ENCODE measurements at places on chromosomes 7 and 10.

- no peak for DNase-seq
Observed at GRCh38 chr10:58647376-58648112, 134.9 kb downstream of the BICC1 start.

DNA sequence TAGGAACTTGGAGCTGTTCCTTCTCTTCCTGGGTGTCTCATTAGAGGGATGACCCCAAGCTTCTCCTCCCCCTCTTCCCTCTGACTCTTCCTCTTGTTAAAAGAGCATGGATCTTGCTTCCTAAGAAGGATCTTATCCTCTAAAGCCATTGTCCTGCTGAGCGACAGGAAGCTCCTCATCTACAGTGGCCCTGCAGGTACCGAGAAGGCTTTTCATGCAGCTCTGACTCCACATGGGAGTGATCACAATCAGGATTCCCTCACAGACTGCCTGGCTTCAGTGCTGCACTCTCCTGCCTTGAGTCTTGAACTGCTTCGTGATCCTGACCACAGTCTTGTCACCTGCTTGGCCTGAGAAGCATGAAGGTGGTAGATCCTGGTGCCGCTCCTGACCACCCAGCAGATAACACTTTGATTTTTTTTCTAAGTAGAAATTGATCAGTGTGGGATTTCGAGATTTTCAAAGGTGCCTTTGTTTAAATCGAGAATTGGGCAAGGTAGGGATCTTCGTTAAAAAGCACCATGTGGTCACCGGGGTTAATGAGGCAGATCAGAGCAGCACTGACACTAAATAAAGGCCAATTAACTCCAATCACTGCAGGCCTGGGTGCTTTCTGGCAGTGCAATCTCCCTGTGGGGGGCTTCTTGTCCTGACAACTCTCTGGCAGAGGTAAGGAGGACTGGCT is 376.4 kb downstream of the NRG3 start:
- no peak for DNase-seq

DNA sequence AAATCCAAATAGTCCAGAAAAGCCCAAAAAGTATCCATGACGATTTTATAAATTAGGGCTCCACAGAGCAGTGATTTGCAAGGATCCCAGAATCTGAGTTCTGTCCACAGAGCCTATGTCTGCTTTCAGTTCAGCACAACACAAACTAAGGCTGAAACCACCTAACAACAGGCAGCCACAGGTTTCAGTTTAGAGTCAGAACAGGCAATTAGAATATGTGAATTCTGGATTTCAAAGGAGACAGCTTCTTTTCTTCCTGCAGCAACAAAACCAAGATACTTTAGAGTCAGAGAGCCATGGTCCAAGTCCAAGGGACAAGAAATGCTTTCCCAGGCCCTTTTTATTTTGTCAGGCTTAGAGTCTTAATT is 23.6 kb downstream of the IFIT3 start:
- DNase-seq: no peak

GRCh38 chr10:100909501-100910263 is 3.1 kb upstream of the SLF2 start:
- DNase-seq: peak; percentile 27

- no peak for DNase-seq
Observed at GRCh38 chr10:125442856-125443540, 240.0 kb downstream of the TEX36 start.

All from K562 (cell line).